Neural progenitor cell (in vitro differentiated cells): ENCODE measurements at places on chromosomes 4 and X.

DNA sequence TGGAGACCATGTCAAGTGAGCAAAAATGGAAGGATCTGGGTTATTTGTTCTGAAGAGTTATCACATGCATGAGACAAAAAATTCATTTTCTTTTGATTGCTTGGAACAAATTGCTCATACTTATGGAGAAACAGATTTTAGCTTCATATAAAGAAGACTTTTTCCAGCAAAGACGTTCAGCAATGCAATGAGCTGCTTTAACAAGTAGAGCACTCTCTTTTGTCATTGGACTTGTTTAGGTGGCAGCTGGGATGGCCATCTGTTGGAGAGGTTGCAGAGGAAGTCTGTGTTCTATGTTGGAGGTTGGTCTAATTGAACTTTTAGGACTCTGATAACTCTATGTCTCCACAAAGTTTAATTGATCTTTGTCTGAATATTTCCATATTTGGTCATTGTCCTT is 19.9 kb upstream of the CEP135 start:
- no peak for DNase-seq

GRCh38 chr4:39278476-39278875 is 87.7 kb downstream of the RFC1 start:
- DNase-seq: no peak

- DNase-seq: no peak
Measured at GRCh38 chr4:153497988-153498967, 32.1 kb downstream of the TMEM131L start.

DNA sequence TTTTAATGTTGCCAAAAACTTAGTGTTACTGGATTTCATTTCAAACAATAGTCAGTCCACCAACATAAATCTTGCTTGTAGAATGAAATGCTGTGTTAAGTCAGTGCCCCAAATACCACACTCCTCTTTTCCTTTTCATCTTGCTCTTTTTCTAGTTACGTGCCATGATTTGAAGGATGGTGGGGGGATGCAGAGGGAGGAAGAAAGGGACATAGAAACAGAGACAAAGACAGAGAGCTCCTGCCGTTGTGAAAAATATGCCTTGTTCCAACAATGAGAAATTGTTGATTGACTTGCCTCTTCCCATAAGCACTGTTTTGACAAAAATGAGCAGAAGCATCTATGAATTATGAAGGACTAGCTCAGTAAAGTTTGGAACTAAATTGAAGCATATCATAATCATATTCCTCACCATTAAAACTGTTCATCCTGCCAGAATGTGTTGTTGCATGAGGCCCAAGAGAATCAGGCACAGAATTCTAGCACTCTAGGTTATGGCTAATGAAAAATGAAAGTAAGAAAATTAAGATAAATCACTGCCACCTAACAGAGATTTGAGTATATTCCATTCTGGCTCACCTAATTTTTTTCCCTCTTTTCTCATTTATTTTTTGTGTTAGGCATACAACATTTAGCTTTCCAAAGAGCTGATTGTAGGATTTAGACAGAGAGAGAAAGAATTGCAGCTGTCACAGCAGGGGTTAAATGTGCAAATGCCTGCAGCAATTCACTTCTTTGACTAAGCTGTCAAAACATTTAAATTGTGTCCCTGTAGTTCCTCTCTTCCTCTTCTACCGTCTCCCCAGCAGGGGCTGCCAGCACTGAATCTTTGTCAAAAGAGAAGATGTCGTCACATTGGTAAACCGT is 111.6 kb upstream of the PTPN13 start:
- DNase-seq: peak; percentile 94

GRCh38 chrX:114924856-114925255 is 92.6 kb downstream of the IL13RA2 start:
- no peak for DNase-seq

DNA sequence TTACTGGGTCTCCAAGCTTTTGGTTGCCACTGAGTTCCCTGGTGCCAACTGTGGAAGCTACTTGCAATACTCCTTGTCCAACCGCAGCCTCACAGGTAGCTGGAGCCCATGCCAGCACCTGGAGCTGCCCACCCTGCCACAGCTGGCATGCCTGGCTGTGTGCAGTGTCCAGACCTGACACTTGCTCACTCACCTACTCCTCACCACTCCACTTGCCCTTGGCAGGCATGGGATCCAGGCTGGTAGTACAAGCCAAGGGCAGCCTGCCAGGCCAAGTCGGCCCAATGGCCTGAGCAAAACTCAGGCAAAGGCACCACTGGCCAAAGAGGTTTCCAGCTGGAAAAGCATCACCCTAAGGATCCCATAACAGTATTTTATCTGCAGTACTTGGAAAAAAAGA is 246.3 kb downstream of the PDGFC start:
- no peak for DNase-seq

GRCh38 chr4:104025251-104025650 is 305.5 kb upstream of the TACR3 start:
- no peak for DNase-seq

GRCh38 chrX:53088136-53088974 is 5.6 kb upstream of the KANTR start:
- peak; percentile 89 for DNase-seq

DNA sequence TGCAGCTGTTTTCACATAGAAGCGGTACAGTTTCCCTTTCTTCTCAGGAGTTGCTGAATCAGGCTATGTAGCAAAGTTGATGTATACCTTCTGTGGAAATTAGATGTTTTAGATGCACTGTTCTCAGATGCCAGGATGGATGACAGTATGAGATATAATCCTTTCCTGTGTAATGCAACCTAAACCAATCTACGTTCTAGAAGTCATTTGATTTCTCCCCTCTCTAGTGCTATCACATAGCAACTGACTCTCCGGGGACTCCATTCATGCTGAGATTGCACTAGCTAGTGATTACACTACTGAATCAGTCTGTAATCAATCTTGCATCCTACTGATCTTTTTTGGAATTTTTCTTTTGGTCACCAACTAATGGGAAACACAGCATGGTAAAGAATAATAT is 1881.7 kb downstream of the PCDH7 start:
- DNase-seq: no peak

GRCh38 chrX:150702966-150703694 is 9.9 kb downstream of the MTMR1 start:
- no peak for DNase-seq

GRCh38 chrX:130285069-130285620 is 16.4 kb upstream of the ZNF280C start:
- DNase-seq: no peak

DNA sequence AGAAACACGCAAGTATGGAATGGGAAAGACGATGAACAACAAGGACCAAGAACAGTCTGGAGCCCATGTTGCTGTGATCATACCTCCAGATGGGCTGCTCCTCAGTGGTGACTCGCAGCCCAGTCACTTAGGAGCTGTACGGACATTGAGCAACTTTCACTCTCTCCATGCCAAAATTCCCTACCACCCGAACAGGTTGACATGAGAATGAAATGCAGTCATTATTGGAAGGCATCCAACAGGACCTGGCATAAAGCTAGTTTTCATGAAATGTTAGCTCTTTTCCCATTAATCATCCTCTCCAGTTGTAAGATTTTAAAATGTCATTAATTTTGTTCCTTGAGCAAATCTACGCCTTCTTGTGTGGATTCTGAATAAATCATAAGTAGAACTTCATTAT is 82.7 kb upstream of the GPM6B start:
- no peak for DNase-seq

- DNase-seq: no peak
Measured at GRCh38 chr4:55269995-55270394, 76.0 kb upstream of the SRD5A3 start.

- DNase-seq: peak; percentile 50
Measured at GRCh38 chrX:86263526-86263925, 115.3 kb downstream of the DACH2 start.

- peak; percentile 45 for DNase-seq
Measured at GRCh38 chrX:21632027-21632426, 26.1 kb downstream of the KLHL34 start.

DNA sequence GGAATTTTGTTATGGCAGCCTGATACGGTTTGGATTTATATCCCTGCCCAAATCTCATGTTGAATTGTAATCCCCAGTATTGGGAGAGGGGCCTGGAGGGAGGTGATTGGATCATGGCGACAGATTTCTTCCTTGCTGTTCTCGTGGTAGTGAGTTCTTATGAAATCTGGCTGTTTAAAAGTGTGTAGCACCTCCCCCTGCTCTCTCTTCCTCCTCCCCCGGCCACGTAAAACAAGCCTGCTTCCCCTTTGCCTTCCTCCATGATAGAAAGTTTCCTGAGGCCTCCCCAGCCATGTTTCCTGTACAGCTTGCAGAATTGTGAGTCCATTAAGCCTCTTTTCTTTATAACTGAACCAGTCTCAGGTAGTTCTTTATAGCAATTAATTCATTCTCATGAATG is 37.9 kb downstream of the SUPT20HL2 start:
- no peak for DNase-seq

DNA sequence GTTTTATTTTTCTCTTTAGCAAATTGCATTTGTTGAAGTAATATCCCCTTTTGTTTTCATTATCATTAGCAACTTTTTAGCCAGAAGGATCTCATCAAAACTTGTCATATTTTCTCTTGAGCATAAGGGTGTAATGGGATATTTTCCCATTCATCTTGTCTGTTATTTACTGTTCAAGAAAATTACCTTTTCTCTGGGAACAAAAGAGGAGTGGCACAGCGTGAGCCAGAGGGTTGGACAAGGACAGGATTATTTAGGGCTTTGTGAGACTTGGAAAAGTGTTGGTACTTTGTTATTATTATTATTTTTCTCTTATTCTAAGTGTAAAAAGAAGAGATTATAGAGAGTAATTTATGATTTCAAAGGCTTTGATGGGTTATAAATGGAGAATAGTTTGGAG is 135.9 kb downstream of the PRKX start:
- DNase-seq: no peak

DNA sequence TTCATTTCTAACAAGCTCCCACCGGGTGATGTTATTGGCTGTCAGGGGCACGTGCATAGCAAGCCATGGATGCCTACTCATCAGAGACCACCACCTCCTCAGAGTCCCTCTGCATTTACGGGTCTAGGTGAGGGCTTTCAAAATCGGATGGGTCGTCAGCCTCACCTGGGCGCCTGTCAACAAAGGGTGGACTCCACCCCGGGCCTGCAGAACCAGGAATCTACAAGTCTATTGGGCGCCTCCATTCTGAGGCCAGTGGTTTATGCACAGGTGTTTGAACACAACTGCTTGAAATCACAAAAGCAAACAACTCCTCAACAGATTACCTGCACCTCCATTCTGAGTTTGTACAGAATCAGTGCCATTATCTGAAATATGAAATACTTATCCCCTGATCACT is 318.9 kb downstream of the PTTG2 start:
- DNase-seq: no peak

DNA sequence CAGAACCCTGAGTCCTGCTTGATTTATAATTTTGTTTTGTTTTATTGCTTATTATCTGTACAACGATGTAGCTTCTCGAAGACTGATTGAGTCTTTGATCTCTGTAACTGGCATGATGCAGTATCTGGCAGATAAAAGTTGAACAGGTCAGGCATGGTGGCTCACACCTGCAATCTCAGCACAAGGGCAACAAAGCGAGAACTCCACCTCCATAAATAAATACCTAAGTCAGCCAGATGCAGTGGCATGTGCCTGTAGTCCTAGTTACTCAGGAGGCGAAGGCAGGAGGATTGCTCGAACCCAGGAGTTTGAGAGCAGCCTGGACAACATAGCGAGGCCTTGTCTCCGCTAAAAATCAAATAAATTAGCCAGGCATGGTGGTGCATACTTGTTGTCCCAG is 15.7 kb upstream of the WDR19 start:
- DNase-seq: no peak

DNA sequence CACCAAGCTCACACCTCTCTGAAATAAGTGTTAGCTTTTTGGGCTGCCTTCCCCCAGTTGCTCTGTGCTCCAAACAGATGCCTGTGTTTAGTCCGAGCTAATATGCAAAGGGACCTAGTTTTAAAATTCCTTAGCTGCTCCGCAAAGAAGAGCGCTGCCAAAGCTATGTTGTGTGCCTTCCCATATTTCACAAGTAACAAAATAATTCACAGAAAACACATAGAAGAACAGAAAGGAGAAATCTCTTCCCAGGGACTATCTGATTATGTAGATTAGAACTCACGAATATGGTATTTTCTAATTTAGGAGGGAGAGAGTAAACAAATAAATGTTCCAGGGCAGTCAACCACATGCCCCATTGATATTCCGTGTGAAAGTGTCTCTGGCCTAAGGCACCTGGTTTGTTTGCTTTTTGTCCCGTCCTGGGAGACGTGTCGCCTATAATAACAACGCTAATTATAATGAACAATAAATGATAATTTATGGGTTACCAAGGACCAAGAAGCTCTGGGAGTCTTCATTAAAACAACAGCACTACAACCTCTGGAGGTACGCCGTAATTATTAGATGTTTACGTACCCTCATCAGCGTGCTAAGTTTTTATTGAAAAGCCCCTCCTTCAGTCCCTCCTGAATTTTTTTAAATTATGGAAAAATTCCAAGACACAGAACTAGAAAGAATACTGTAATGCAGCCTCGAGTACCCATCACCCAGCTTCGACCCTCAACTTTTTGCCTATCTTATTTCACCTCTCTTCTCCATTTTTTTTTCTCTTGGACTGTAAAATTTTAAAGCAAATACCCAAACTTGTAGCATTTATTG is 1.2 kb upstream of the CCNG2 start:
- DNase-seq: no peak

- DNase-seq: no peak
Measured at GRCh38 chr4:67762086-67762485, 7.9 kb upstream of the GNRHR start.

DNA sequence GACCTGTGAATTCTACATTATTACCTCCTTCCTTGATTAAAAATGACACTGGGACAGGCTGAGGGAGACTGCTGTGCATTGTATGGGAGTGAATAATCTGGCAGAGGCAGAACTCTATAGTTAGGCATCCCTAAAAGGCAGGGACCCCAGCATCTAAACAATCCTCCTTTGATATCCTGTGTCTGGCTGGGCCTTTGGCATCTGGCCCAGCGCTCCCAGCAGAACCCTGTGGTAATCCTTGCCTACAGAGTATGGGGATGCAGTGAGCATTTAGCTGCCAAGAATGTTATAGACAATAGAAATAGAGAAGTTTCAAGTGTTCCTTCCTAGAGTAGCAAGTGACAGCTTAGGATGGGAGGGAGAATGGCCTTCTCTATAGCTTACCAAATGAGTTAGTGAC is 38.5 kb downstream of the ZCCHC12 start:
- DNase-seq: peak; percentile 5

- DNase-seq: no peak
Measured at GRCh38 chr4:163693211-163693610, 198.7 kb downstream of the TMA16 start.

DNA sequence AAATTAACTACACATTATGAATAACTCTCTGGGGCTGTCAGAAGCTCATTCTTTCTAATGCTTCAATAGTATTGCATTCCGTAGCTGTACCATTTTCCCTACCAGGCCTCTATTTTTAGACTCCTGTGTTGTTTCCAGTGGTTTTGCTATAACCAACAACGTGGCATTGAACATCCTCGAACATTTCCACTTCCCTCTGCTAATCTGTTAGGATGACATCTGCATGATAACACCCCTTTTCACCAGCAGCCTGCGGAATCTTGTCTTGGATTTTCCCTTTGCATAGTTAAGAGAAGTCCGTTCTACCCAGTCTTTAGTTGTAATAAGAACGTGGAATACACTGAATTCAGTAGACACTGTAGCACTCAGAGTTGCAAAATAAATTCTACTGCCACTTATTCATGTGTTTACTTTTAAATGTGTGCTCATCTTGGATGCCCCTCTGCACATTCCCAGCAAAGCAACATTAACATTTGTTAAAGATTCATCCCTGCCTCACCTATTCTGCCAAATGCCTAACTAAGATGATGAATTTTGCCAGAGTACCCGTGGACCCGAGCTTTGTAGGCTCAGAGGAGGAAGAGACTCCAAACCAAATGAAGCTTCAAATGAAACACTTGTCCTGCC is 55.6 kb downstream of the SEL1L3 start:
- no peak for DNase-seq

- DNase-seq: peak; percentile 22
Measured at GRCh38 chrX:39948582-39948981, 149.2 kb downstream of the BCOR start.
